Ascending aorta (tissue), 2 donors: ENCODE measurements at places on chromosomes 4 and X.
A peak's percentile ranks its signal among the peaks of the same experiment; 100 is the strongest.

DNA sequence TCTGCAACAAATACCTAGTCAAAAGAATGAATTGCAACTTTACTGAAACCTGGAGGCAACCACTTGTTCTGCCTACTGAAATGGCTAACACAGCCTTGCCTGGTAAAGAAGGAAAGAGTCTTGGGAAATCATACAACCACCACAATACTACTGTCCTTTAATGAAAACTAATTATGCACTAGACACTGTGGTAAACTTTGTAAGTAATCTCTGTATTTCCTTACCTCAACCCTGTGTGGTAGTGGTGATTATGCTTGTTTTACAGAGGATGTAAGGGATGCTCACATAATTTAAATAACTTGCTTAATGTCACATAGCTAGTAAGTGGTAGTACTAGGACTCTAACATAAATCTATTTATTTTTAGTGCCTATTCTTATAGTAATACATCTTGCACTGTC lies 44.7 kb downstream of the TMEM156 start:
- no peak for DNase-seq

- DNase-seq, result no peak
These were observed 144.6 kb upstream of the EDNRA start for GRCh38 chr4:147336252-147336651.

DNA sequence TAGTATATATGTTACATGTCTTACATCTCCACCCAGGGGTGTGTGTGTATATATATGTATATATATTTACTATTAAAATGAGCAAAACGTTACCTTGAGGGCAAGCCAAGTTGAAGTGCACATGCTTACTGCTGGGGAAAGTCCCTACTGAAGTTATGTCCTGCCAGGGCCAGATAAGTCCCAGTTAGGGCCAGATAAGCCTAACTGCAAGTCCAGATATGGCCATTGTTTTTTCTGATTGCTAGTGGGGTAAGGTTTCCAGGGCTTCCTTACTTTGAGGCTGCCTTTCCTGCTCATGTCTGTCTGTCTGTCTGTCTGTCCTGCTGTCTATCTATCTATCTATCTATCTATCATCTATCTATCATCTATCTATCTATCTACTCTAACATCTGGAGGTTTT lies 19.3 kb upstream of the ZNF81 start:
- DNase-seq, result no peak

DNA sequence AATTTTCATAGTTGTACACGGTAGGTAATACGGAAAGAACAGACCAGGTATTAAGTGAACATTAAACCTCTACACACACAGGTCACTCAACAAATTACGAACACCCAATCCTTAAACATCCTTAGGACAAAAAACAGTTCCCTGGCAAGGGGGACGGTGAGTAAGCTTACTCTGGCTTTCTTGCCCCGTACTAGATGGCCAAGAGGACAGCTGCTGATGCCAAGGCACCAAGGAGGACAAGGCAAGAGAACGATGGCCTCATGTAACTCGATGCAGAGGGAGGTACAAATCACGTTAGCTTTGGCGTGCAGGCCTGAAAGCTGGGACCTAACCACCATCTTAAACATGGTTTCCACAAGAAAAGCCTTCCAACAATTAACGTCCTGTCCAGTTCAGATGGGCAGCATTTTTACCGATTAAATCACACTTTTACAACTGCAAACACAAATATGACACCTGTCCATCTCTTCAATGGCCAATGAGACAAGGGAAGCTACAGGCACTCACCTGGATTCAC lies 23.7 kb downstream of the FAT1 start:
- DNase-seq, result peak; percentile 39

DNA sequence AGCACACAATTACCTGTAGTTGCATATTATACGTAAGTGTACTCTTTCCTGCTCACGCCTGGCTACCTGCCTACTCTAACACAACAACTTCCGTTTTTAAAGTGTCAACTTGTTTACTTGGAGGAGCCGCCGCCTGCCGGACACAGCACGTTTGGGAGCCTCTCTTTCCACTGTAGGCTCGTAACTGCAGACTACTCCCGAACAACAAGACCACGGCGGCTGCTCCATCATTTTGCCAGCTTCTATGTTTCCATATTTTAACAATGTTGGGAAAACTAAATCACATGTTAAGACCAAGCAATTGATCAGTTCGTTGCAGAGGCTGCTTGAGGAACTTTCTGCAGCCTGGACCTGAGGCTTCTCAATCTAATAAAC lies 841 bp downstream of the MTNR1A start:
- no peak for DNase-seq

GRCh38 chr4:25450491-25450901 lies 73.4 kb downstream of the ANAPC4 start:
- DNase-seq, result no peak

- DNase-seq, result no peak
These were observed 360.9 kb upstream of the AGA start for GRCh38 chr4:177803151-177803550.
